Astrocyte (in vitro differentiated cells and primary cell): ENCODE measurements at places on chromosomes 16 and 17. TPM values are rescaled to one million over a fixed set of nuclear protein-coding genes. Genes with fewer than 3 reads are reported as not detected.

TMC5 gene
- total RNA-seq: 0.11 TPM in 1 of 2 replicates, not detected in the other

DNA sequence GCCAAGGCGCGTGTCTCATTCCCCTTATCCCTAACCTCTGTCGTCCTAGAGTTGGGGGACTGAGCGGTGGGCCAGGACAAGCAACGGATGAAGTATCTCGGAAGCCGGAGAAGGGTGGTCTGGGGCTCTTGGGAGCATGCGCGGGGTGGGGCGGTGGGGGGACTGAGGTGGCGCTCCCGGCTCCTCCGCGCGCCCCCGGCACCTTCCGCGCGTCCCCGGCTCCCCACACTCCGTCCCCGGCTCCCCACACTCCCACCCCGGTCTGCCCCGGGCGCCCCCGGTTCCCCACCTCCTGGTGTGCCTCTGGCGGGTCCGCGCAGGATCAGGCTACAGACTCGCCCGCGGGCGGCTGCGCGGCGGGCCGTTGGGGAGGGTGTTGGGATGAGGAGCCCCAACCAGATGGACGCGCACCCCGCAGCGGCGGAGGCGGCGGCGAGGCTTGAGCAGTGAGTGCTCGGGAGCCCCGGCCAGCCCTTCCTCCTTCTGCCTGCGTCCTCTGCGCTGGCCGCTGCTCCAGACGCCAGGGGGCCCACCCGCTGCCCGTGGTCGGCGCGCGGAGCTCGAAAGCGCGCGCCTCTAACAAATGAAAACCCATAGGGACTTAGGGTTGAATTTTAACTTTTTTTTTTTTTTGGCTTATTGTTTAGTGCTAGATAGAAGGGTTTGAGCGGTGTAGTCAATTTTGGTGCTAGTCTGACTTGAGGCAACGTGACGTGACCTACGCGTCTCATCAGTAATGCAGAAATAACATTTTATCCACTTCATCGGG lies 5.6 kb upstream of the CRYM start:
- peak; percentile 35 for DNase-seq
- H3K36me3 ChIP-seq: no peaks in the 10 kb centered on the region
- H3K4me3 ChIP-seq: peak overlapping the region; percentile 53
- peaks cover 2% of the 10 kb centered on the region for H3K4me1 ChIP-seq

DNA sequence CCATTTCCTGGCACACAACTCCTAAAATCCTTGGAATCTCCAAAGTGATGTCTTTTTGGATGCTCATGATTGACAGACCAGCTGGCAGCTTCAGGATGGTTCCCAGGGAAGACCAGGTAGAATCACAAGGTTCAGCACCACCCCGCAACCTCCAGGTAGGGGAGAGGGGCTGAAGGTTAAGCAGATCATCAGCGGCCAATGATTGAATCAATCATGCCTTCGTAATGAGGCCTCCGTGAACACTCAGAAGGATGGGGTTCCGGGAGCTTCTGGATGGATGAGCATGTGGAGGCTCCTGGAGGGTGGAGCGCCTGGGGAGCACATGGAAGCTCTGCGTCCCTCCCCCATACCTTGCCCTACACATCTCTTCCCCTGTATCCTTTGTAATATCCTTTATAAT lies 185.9 kb downstream of the SEC14L1 start:
- no peak overlapping the region for H3K27ac ChIP-seq
- H3K4me3 ChIP-seq: no peak overlapping the region
- peaks cover 45% of the 10 kb centered on the region for H3K4me1 ChIP-seq
- H3K27me3 ChIP-seq: no peaks in the 10 kb centered on the region
- H3K36me3 ChIP-seq: no peaks in the 10 kb centered on the region

GRCh38 chr17:42460371-42460770 lies 1.7 kb downstream of the ATP6V0A1 start:
- no peaks in the 10 kb centered on the region for H3K36me3 ChIP-seq
- H3K4me1 ChIP-seq: peaks cover 25% of the 10 kb centered on the region
- no peak for DNase-seq
- H3K4me3 ChIP-seq: peak overlapping the region; percentile 80
- H3K27me3 ChIP-seq: no peaks in the 10 kb centered on the region

GRCh38 chr17:48529683-48530009 lies 1.2 kb downstream of the HOXB1 start:
- no peak overlapping the region for H3K27ac ChIP-seq
- H3K27me3 ChIP-seq: peaks cover 43% of the 10 kb centered on the region
- no peak for DNase-seq
- H3K36me3 ChIP-seq: no peaks in the 10 kb centered on the region
- H3K4me3 ChIP-seq: no peak overlapping the region
- peaks cover 4% of the 10 kb centered on the region for H3K4me1 ChIP-seq

GRCh38 chr17:19440421-19440820 lies 29.4 kb downstream of the RNF112 start:
- H3K4me1 ChIP-seq: no peaks in the 10 kb centered on the region
- H3K27me3 ChIP-seq: no peaks in the 10 kb centered on the region
- DNase-seq: no peak
- H3K36me3 ChIP-seq: no peaks in the 10 kb centered on the region

PROCA1 gene
- 2.7 and 3.4 TPM in 2 replicates for total RNA-seq

DNA sequence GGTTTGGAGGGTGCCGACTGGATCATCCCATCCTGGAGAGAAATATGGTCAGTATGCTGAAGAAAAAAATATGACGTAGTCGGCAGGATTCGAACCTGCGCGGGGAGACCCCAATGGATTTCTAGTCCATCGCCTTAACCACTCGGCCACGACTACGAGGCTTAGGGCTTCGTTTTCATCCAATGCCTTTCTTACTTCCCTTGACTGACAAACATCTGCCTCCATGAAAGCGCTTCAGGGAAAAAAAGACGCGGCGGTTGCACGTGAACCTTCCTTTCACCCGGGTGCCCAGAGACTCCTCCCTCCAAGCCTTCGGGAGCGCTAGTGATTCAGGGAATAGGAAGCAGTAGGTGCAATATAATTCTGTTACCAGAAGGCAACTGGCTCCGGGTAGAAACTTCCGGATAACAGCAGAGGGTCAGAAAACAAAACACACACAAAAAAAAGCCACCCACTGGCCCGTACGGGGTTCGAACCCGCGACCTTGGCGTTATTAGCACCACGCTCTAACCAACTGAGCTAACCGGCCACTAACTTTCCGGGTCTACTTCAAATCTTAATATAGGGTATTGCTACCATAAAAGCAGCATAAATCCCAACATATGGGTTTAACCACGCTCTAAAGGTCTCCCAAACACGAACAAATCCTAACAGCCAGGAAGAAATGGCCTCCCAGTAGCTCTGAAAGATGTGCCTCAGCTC lies 16.3 kb upstream of the AURKB start:
- peaks cover 7% of the 10 kb centered on the region for H3K36me3 ChIP-seq
- H3K4me1 ChIP-seq: peaks cover 9% of the 10 kb centered on the region
- no peaks in the 10 kb centered on the region for H3K27me3 ChIP-seq

- H3K27me3 ChIP-seq: no peaks in the 10 kb centered on the region
- H3K4me3 ChIP-seq: no peak overlapping the region
- no peak overlapping the region for H3K27ac ChIP-seq
- H3K4me1 ChIP-seq: peaks cover 3% of the 10 kb centered on the region
These were observed 92.2 kb downstream of the SOCS1 start for GRCh38 chr16:11163761-11164261.

DNA sequence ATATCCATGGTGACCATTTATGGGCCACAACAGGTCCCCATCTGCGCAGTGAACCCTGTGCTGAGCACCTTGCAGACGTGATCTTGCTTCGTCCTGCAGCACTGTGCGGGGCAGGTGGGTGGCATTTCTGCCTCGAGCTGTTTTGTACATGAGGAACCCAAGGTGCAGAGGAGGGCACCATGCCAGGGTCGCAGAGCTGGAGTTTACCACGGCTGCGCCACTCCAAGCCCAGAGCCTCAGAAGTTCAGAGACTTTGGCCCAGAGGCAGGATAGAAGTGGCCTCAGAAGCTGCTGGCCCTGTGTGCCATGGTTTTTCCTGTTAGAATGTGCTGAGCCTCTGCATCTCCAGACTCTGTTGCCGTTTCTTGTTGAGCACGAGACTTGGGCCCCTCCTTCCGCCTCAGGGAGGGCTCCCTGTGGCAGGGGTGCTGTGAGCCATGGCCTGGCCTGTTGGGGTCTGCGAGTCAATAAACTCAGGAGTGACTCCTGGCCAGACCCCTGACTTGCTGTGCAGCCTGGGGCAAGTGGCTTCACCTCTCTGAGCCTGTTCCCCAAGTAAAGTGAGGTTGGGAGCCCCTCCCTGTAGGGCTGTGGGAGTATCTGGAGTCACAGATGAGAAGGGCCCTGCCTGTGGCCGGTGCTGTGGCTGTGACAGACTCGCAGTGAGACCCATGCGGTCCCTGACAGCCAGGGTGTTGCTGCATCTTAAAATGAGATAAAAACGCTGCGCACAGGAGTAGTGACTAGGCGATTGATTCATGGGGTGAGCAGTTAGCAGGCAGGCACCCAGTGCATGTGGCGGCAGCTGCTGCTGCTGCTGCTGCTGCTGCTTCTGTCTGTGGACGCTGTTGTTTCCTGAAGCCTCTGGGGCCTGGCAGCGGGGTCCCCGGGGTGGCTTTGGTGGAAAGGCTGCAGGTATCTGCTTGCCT lies 11.8 kb downstream of the MAP2K3 start:
- DNase-seq: no peak
- no peak overlapping the region for H3K4me3 ChIP-seq
- H3K4me1 ChIP-seq: peaks cover 4% of the 10 kb centered on the region
- H3K36me3 ChIP-seq: peaks cover 3% of the 10 kb centered on the region
- H3K27me3 ChIP-seq: no peaks in the 10 kb centered on the region

DNA sequence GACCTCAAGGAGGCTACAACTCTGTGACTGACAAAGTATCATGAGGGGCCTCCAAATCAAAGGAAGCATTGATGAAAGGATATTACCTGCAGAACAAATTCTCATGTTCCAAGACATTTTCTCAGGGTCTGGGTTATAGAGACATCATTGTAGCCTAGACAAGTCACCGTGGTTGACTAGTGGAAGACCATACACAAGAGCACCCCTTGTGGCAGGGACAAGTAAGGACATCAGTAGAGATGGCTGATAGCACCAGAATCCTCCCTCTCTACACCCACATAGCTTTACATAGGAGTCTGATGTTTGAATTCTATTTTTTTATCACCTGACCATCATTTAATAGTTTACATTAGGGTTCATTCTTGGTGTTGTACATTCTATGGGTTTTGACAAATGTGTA lies 32.5 kb upstream of the CDH8 start:
- no peaks in the 10 kb centered on the region for H3K4me1 ChIP-seq
- H3K27ac ChIP-seq: no peak overlapping the region
- no peaks in the 10 kb centered on the region for H3K36me3 ChIP-seq
- DNase-seq: no peak

MMP28 gene
- 1.2 and 2.6 TPM in 2 replicates for total RNA-seq

TSPAN10 gene
- 2.7 and 3.2 TPM in 2 replicates for total RNA-seq

DNA sequence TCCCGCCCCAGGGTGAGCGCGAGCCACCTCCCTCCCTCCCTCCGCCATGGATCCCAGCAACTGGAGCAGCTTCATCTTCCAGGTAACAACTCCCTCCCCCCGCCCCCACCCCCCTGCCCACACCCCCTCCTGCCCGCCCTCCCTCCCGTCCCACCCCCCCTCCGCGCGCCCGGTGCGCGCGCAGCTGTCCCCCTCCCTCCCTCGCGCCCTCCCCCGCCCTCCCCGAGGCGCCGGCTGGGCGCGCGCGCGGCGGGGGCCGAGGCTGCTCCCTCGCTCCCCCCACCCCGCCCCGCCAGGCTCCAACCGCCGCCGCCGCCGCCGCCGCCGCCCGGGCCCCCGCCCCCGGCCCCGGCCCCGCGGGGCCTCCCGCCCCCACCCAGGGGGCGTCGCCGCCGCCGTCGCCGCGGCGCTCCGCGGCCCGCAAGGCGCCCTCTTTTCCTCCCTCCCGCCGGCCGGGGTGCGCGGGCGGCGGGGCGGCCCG lies at the start of gene MAZ:
MAZ (plus strand) TSS at position 431 of the 481 bp plus-strand sequence. CDS start 173 bp downstream, outside the sequence.
- H3K27ac ChIP-seq: peak within 1 kb of the TSS; percentile 91
- peak within 1 kb of the TSS; percentile 77 for H3K4me3 ChIP-seq
- no peaks in the 10 kb centered on the region for H3K27me3 ChIP-seq
- peaks cover 34% of the 10 kb centered on the region for H3K4me1 ChIP-seq
- H3K36me3 ChIP-seq: peaks cover 9% of the 10 kb centered on the region

ABCC11 gene
- total RNA-seq: 0.29 and 0.32 TPM in 2 replicates

DNA sequence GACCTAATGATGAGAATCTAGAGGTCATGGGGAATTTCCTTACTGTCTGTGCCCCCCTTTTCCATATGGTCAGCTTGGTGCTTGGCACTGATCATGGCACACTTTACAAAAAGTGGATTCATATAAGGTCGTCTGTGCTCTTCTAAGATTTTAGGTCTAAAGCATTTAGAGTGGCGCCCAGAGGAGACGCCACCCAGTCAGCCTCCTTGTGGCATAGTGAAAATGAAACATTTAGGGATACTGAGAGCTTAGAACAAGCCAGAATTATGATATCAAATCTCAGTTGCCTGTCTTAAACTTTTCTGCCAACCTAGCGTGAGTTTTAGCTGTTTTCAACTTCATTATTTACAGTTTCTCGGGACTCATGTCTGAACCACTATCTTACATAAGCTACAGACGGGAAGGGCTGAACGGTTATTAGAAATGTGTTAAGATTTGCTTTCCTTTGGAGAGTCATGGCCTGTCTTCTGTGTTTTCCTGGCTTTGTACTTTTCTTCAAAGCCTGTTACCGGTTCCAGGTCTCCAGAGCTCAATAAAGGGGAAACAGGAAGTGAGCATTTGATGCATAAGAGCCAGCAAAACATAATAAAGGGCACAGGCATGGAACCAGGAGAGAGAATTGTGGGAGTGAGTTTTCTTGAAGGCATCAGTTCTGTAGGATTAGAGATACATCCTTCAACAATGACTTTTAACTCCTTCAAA lies 13.7 kb downstream of the ZNRF1 start:
- peak overlapping the region; percentile 81 for H3K27ac ChIP-seq
- H3K4me1 ChIP-seq: peaks cover 22% of the 10 kb centered on the region
- no peaks in the 10 kb centered on the region for H3K27me3 ChIP-seq
- H3K4me3 ChIP-seq: peak overlapping the region; percentile 30
- DNase-seq: no peak
- peaks cover 3% of the 10 kb centered on the region for H3K36me3 ChIP-seq

GRCh38 chr16:57534337-57534880 lies 2.0 kb downstream of the CCDC102A start:
- H3K4me3 ChIP-seq: no peak overlapping the region
- DNase-seq: no peak
- no peaks in the 10 kb centered on the region for H3K36me3 ChIP-seq
- H3K27ac ChIP-seq: no peak overlapping the region
- H3K27me3 ChIP-seq: peaks cover 9% of the 10 kb centered on the region

GRCh38 chr17:5980941-5981340 lies 89.2 kb upstream of the WSCD1 start:
- H3K27me3 ChIP-seq: no peaks in the 10 kb centered on the region
- H3K27ac ChIP-seq: no peak overlapping the region
- no peaks in the 10 kb centered on the region for H3K36me3 ChIP-seq
- no peaks in the 10 kb centered on the region for H3K4me1 ChIP-seq
- DNase-seq: no peak

CACNG4 gene
- 1.3 and 5.8 TPM in 2 replicates for total RNA-seq

GRCh38 chr16:62709794-62710193 lies 673.6 kb upstream of the CDH8 start:
- H3K4me1 ChIP-seq: no peaks in the 10 kb centered on the region
- no peaks in the 10 kb centered on the region for H3K36me3 ChIP-seq
- DNase-seq: no peak
- no peaks in the 10 kb centered on the region for H3K27me3 ChIP-seq
- H3K4me3 ChIP-seq: no peak overlapping the region
- no peak overlapping the region for H3K27ac ChIP-seq
